ENCODE measurements at places on chromosomes 4 and X. TPM values are rescaled to one million over a fixed set of nuclear protein-coding genes. Genes with fewer than 3 reads are reported as not detected.

SMIM10 gene
- 5.7 TPM for total RNA-seq

ITM2A gene
- 2.1 TPM for total RNA-seq

TNMD gene
- total RNA-seq = not detected

TMEM150C gene
- under 0.01 TPM for total RNA-seq

XKRX gene
- total RNA-seq = not detected

ATP8A1 gene
- 2.2 TPM for total RNA-seq

PARM1 gene
- total RNA-seq = 0.09 TPM

XG gene
- total RNA-seq = 6.1 TPM

TMSB4X gene
- 8,117 TPM for total RNA-seq

CENPVL2 gene
- not detected for total RNA-seq

ADH7 gene
- total RNA-seq = not detected

NR3C2 gene
- total RNA-seq = 2.4 TPM

GAB3 gene
- 2.0 TPM for total RNA-seq

IL2 gene
- not detected for total RNA-seq

HTT gene
- total RNA-seq = 29.8 TPM

PCDH11X gene
- not detected for total RNA-seq

COPS4 gene
- 65.2 TPM for total RNA-seq

F8A1 gene
- 2.0 TPM for total RNA-seq

FGF2 gene
- 31.1 TPM for total RNA-seq

MAGIX gene
- 1.5 TPM for total RNA-seq

TMSB15C gene
- total RNA-seq = 2.0 TPM

MAGEA11 gene
- total RNA-seq = not detected

CNGA1 gene
- total RNA-seq = not detected

SLC34A2 gene
- not detected for total RNA-seq

SLC9B1 gene
- 2.2 TPM for total RNA-seq

ETDB gene
- total RNA-seq = not detected

TCEAL7 gene
- 74.1 TPM for total RNA-seq

CXorf49 gene
- not detected for total RNA-seq

PLCXD1 gene
- total RNA-seq = 7.9 TPM

AFM gene
- not detected for total RNA-seq

MAP7D3 gene
- total RNA-seq = 10.0 TPM

GPR50 gene
- total RNA-seq = not detected

MAGEA4 gene
- not detected for total RNA-seq

ANKRD50 gene
- 27.7 TPM for total RNA-seq

IDUA gene
- total RNA-seq = 14.3 TPM

HPGDS gene
- total RNA-seq = not detected

PRRG1 gene
- total RNA-seq = 9.1 TPM

SMPX gene
- total RNA-seq = not detected

TRIML1 gene
- not detected for total RNA-seq

SLC9A6 gene
- total RNA-seq = 14.5 TPM

NELFA gene
- total RNA-seq = 12.6 TPM

ITIH6 gene
- not detected for total RNA-seq

STK32B gene
- total RNA-seq = 0.63 TPM

ZDHHC15 gene
- total RNA-seq = under 0.01 TPM

PRDM8 gene
- 2.1 TPM for total RNA-seq

CDX4 gene
- not detected for total RNA-seq

FRMD7 gene
- under 0.01 TPM for total RNA-seq

HMX1 gene
- total RNA-seq = not detected

MTCP1 gene
- total RNA-seq = 21.8 TPM

MAGEC2 gene
- total RNA-seq = not detected

GRIA3 gene
- total RNA-seq = 2.1 TPM

NAA11 gene
- not detected for total RNA-seq

KLF8 gene
- total RNA-seq = 2.4 TPM

GASK1B gene
- 38.0 TPM for total RNA-seq

CSAG2 gene
- total RNA-seq = not detected

NDUFB11 gene
- total RNA-seq = 43.3 TPM

SPANXN3 gene
- not detected for total RNA-seq

FANCB gene
- total RNA-seq = 3.2 TPM

MND1 gene
- 4.7 TPM for total RNA-seq
